ENCODE measurements at places on chromosomes 6 and 20.

DNA sequence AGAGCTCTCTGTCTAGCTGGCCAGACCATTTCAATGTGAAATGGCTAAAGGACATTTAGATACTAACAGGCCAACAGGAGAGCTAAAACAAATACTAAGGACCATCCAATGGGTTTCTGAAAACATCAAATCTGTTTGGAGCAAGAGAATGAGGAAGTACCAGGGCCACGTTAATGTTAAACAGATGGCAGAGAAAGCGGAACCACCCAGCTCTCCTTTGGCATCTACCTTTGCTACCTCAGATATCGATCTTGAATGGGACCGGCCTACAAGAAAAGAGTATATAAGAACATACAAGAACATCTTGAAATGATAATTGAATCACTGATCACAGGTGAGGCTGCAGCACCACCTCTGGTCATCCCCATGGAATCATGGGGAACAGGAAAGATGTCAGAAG is 31.8 kb downstream of the KCNK5 start:
- DNase-seq: no peak

DNA sequence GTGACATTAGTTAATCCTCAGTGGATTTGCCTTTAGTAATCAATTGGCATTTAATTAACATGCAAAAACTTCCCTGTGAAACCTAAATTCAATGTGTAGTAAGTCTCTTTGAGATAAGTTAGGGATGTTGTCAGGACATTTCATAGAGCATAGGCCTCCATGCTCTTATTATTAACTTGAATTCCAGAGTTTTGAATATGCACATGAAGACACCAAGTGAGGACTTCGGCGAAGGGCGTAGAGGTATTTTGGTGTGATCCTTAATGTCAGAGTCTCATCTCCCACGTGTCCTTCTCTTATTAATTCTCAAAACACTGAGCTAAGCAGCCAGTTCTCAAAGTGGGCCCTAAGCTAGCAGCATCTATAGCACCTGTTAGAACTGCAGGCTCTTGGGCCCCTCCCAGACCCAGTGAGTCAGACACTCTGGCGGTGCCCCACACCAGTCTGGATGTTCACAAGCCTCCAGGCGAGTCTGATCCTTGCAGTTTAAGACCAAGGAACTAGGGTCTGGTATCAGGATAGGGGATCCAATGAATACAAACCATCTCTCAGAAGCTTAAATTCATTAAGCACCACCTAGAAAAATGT is 292.1 kb downstream of the QKI start:
- no peak for DNase-seq

- DNase-seq: no peak
Observed at GRCh38 chr20:62557999-62558408, 82.2 kb upstream of the GATA5 start.

DNA sequence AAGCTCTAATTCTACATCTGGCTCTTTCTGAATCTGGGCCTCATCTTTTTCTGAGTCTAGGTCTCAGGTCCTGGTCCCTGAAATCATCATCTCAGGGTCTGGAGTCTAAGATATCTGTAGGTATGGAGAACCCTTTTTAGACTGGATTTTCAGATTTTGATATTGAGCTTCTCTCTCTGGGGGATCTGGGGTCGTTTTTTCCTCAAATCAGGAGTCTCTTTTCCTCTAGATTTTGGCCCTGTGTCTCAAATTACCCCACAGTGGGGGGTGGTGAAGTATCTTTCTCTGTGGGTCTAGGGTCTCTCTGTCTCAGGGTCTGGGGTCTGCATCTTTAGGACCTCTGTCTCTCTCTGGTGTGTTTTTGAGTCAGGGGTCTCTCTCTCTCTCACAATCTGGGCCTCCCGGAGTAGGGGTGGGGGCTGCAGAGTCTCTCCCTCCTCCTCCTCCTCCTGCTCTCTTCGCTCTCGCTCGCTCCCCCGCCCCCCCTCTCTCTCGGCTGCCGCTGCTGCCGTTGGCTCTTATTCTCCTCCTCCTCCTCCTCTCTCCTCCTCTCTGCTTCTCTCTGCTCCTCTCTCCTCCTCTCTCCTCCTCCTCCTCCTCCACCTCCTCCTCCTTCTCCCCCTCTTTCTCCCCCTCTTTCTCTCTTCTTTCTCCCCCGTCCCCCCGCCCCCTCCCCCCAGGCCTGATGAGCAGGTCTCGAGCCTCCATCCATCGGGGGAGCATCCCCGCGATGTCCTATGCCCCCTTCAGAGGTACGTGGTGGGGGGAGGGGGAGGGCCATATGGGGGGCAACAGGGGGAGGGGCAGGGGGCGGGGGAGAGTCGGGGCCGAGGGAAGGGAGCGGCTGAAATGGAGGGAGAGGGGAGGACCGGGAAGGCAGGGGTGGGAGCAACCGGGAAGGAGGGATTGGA is at the start of gene SYNGAP1:
Gene SYNGAP1 (plus strand): TSS at position 486 of the 911 bp plus-strand sequence. CDS start 200 bp downstream, at position 686.
- DNase-seq: no peak

DNA sequence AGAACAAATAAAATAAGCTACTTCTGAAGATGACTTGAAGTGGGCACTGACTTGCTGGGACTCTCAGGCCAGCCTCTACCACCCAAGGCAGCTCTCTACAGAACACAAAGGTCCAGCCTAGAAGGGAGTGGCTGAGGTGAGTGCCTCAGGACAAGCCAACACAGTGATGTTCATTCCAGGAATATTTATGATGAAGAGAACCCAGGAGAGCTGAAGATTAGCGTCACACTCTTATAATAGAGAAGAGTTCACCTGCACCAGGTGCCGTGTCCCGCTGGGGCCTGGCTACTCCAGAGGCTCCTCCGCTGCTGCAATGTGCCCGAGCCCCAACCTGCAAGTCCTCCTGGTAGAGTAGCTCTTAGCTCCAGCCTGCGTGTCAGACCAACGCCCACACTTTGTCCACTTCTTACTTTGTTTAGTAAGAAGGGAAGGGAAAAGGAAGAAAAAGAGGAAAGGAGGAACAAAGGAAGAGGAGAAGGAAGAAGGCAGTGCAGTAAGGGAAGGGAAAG is 182.4 kb upstream of the QKI start:
- no peak for DNase-seq

DNA sequence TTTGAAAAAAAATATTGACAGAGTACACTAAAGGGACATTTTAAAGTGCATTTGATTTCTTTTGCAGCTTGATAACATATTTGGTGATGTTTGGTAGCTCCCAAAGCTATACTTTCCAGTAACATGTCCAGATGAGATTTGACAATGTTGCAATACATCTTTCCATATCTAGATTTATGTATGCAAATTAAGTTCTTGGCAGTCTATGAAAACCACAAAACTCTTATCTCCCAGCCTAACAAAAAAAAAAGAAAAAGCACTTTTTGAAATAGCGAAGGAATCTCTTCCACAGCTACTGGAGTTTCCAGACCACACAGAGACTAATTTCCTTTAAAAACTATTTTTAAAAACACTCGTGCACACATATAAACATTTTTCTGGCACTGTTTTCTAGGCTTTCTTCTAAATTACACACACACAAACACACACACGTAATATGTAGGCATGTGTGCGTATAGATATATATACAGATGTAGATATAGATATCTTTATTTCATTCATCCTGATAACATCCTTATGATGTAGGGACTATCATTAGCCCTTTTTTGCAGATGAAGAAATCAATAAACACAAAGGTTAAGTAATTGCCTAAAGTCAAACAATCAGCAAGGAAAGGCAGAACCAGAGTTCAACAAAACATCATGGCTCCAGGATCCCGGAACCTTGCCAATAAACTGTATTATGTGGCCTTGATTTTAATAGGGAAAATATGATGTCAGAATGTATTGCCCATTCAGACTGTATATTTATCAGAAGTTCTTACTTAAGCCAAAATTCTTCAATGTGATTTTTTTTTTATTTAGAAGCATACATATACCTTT is 93.3 kb downstream of the ADGRB3 start:
- DNase-seq: no peak

DNA sequence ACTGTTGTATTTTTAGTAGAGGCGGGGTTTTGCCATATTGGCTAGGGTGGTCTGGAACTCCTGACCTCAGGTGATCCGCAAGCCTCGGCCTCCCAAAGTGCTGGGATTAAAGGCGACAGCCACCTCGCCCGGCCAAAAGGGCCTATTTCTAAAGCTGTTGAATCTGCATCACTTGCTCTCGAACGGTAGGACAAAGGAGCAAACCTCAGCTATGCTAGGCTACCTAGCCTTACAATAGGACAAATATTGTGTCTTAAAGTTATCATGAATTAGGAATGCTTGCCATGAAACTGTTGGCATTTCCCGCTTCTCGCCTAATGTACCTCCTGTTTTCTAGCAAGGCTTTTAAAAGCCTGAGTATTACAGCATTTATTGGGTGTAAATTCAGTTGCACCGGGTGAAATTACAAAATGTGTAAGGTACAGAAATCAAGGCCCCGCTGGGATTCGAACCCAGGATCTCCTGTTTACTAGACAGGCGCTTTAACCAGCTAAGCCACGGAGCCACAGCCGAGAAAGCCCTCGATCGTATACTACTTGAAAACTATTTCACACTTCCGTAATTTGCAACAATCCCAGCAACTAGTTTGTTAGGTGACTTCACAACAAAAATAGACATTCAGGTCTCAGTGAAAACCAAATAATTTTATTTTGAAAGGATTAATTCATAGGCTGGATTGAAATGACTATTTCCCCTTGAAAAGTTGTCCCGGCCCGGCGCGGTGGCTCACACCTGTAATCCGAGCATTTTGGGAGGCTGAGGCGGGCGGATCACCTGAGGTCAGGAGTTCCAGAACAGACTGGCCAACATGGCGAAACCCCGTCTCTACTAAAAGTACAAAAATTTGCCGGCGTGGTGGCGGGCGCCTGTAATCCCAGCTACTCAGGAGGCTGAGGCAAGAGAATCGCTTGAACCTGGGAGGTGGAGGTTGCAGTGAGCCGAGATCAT is 211.6 kb upstream of the ZNF184 start:
- DNase-seq: no peak

GRCh38 chr6:161631676-161632194 is 357.9 kb upstream of the AGPAT4 start:
- no peak for DNase-seq

- no peak for DNase-seq
Observed at GRCh38 chr20:35772563-35773058, 796 bp downstream of the PHF20 start.

- no peak for DNase-seq
Observed at GRCh38 chr6:24513602-24514001, 18.8 kb downstream of the ALDH5A1 start.

GRCh38 chr6:129444683-129445082 is 265.3 kb downstream of the ARHGAP18 start:
- DNase-seq: no peak

- no peak for DNase-seq
Observed at GRCh38 chr6:136927292-136927691, 5.2 kb downstream of the SLC35D3 start.

DNA sequence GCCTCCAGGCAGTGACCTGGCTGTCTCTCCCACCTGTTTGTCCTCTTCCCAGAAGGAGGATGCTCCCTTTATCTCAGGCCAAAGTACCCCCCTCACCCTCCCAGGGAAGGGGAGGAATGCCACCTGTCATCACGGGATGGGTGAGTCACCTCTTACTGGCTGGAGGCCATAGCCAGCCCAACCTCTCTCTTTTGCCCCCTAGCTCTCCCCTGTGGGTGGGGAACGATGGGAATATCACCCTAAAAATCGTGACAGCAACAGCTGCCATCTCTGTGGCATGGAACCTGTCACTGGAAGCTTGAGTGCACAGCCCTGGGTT is 137.5 kb upstream of the PTPN1 start:
- DNase-seq: no peak

GRCh38 chr6:134607411-134607810 is 289.5 kb upstream of the SGK1 start:
- no peak for DNase-seq

DNA sequence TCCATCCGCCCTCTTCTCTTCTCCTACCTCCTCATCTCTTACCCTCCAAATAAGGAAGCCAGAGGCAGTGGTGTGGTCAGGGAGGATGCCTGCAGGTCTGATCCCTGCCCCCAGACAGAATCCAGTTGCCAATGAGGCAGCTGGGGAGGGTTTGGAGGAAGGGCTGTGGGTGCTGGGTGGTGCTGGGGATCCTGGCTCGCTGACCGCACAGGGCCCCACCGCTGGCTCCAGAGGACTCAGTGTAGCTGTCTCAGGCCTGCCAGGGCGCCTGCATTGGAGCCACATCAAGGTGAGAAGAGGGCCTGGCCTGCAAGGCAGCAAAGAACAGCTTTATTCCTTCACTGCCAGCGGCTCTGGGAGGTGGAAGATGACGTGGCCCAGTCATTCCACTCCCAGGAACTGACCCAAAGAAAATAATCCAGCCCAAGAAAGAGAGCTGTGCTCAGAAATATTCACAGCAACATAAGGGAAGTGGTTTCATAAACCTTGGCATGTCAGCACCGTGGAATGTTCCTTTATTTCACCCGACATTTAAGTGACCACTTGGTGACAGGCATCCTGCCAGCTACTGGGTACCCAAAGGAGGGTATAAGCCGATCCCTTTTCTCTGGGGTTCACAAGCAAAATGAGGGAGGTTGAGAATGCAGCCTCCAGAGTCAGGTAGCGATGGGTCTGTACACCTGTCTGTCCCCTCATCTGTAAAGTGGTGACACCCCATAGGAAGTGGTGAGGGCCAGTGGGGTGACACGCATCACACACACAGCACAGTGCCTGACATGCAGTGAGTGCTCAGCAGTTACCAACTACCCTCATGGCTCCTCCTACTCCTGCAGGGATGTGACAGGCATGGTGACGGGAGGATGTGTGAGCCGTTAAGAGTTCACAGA is 125.1 kb downstream of the SNX5 start:
- no peak for DNase-seq

- DNase-seq: no peak
Observed at GRCh38 chr6:73879501-73880293, 183.7 kb downstream of the CD109 start.

- no peak for DNase-seq
Observed at GRCh38 chr20:38649275-38649891, 47.8 kb downstream of the ARHGAP40 start.

DNA sequence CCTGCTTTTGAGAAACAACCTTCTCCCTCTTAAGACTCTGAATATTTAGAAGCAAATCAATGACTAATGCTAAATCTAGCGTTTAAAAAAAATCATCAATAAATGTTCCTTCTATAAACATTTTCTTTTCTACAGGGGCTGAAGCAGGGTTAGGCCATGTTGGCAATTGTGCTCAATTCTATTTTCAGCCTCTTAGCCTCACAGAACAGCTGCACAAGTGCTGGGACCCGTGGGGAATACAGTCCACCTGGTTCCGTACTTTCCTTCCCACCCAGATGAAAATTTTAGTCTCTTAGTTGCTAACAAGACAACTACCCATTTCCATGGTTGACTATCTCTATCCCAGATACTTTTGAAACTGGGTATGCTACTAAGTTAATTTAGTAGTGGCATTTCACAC is 138.6 kb downstream of the RPS12 start:
- DNase-seq: peak; percentile 78
